ENCODE measurements at places on chromosomes 11 and 22.

- DNase-seq, result no peak
Measured at GRCh38 chr11:75346912-75347647, 4.4 kb downstream of the ARRB1 start.

DNA sequence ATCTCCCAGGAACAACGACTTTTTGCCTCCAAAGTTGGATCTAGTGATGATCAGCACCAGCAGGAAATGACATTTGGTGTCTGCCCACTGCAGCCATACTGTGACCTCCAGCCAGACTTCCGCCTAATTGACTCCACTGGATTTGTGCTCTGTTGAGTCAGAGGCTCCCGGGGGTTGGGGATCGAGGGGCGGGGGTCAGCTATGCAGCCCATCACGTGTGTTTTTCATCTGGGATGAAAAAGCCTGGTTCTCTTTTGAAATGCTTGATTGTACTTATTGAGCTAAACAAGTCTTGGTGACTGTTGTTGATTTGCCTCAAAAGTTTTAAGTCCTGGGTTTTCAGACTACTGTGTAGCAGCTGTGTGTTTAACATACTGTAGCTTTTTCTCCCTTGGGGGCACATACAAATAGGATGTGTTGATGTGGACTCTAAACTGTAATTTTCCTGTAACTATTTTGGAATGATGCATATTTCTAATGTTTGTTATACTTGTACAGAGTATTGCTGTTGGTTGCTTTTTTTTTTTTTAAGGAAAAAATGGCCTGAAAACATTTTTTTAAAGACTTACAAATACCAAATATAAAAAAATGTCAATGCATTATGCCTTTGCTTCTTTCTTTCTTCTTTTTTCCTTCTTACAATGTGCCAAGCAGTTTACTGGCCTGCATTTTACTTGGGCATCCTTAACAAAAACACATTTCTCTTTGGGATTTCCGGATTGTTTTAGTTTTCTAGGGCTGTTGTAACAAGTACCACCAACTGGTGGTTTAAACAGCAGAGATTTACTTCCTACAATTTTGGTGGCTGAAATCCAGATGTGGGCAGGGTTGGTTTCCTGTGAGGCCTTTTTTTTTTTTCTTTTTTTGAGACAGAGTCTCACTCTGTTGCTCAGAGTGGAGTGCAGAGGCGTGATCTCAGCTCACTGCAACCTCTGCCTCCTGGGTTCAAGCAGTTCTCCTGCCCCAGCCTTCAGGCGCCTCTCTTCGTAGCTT lies 46.1 kb upstream of the OR4B1 start:
- DNase-seq, result no peak

DNA sequence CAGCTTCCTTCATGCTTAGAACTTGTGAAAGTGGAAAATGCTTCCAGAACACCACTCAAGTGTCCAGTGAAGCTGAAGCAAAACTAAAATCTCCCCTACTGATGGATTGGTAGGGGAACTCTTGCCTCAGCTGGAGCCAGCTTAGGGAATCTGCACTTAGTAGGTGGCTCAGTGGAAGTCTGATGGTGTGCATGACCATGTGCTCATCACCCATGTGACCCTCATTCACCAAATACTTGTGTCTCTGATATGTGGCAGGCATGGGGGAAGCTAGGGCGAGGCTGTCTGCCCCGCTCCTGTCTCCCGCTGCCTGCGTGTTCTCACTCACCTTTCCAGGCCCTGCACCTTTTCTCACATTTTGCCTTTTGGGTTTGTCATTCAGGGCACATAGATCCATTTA lies 7.2 kb downstream of the TEAD1 start:
- no peak for DNase-seq

- DNase-seq, result no peak
Measured at GRCh38 chr11:46661836-46662235, 38.6 kb downstream of the ARHGAP1 start.

DNA sequence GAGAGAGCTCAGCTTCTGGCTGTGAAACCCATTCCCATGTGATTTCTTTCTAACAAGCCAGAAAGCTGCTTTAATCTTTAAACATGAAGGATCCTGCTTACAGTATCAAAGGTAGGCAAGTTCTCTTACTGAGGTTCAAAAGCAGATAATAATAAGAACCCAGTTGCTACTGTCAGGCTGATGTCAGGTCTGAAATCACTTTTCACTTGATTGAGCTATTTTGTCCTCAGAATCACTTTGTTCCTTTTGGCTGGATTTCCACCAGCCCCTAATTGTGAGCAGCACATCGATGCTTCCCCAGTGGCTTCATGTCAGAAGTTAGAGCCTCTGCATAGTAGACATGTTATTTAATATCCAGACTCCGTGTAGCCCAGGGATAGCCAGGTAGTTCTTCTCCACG lies 55.8 kb upstream of the CEP295 start:
- no peak for DNase-seq

DNA sequence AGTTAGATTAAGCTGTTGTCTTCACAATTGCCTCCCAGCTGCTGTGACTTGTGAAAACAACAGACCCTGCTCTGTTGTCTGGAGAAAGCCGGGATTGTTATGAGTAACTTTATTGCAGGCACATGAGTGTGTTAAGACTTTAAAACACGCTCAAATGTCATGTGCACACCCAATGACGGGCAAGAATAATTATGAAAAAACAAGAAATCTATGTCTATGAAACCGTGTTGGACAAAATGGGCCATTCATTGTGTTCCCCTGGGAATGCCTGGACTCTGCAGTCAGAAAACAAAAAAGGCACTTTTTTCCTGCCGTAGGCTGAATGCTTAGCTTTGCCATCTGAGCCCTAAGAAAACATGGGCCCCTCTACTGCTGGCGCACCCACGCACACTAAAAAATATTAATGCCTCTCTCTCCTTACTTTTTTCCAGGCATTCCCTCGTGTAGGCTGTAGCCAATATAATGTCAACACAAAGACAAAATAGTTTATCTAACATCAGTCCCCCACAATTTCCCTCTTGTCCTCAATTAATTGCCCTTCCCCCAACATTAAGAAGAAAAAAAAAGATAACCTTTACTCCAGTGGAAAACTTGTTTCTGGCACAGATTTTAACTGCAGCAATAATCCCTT lies 207.9 kb downstream of the SOX6 start:
- DNase-seq, result no peak

GRCh38 chr11:44324749-44325525 lies 15.0 kb upstream of the ALX4 start:
- DNase-seq, result no peak

GRCh38 chr22:20094197-20094807 lies 14.3 kb downstream of the DGCR8 start:
- no peak for DNase-seq

DNA sequence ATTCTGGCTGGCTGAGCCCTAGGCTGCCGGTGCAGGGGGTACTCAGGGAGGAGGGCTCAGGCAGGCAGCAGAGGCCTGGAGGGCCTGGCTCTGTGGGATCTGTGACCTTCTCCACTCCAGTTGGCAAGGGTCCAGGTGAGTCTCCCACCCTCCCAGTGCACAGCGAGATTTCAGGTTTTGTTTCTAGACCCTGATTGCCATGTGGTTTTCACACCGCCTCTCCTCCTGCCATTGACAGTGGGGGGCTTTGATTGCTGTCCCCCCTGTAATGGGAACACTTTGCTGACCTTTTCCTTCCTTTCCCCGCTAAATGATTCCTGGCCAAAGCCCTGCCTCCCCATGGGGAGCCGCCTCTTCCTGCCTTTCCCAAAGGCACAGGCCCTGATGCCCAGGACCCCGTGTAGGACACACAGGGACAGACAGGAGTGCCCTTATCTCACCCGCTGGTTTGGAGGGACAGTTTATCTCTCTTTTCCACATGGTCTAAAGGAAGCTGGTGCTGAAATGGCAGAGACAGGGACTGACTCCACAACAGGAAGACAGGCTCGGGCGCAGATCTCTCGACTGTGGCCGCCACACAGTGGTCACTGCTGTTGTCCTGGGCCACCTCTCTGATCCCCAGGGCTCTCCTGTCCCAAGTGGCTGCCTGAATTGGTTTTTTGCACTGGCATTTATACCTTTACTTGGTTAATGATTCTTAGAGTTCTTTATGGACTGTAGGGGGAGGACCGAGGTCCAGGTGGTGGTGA lies 43.4 kb downstream of the BCR start:
- no peak for DNase-seq

DNA sequence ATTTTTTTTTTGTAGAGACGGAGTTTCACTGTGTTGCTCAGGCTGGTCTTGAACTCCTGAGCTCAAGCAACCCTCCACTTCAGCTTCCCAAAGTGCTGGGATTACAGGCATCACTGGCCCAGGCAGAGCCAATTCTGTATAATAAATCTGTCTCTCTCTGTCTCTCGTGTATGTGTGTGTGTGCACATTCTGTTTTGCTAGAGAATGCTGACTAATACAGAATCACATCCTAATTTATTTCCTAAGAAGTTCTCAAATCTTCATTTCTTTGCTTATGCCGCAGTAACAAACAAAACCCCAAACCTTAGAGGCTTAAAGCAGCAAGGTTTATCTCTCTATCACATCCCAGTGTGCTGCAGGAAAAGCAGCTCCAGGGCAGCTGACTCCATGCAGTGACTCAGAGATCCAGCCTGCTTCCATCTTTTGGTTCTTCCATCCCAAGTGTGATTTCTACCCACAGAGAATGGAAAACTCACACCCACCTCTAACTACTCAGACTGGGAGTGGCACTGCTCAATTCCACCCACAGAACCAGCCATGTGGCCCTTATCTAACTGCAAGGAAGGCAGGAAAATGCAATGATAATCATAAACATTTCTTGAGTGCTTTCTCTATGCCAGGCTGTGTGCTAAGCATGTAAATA lies 35.1 kb upstream of the LRRC10B start:
- DNase-seq, result no peak

- DNase-seq, result no peak
Measured at GRCh38 chr11:93942176-93942575, 79.0 kb upstream of the HEPHL1 start.

GRCh38 chr11:68022531-68022930 lies 8.0 kb upstream of the NDUFS8 start:
- DNase-seq, result no peak

GRCh38 chr11:6682591-6682935 lies 577 bp downstream of the MRPL17 start:
- DNase-seq, result no peak

GRCh38 chr22:33831207-33831606 lies 89.1 kb downstream of the LARGE1 start:
- DNase-seq, result no peak

DNA sequence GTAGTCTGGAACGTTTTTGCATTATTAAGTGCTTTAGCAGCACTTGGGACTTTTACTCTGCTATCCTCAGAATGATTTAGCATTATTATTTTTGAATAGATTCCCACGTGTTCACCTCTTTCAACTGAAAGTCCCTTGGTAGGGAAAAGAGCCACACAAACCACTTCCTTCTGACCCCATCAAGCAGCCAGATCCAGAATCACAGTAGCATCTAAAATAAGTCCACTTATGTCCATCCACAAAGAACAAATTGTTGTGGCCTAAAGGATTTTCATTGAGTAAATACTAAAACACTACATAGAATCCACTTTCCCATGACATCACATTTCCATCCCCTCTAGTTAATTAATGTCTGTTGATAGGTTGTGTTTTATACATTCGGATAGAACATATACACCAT lies 381.7 kb downstream of the AASDHPPT start:
- no peak for DNase-seq

- DNase-seq, result no peak
Measured at GRCh38 chr11:3002871-3003270, 10.7 kb upstream of the NAP1L4 start.

DNA sequence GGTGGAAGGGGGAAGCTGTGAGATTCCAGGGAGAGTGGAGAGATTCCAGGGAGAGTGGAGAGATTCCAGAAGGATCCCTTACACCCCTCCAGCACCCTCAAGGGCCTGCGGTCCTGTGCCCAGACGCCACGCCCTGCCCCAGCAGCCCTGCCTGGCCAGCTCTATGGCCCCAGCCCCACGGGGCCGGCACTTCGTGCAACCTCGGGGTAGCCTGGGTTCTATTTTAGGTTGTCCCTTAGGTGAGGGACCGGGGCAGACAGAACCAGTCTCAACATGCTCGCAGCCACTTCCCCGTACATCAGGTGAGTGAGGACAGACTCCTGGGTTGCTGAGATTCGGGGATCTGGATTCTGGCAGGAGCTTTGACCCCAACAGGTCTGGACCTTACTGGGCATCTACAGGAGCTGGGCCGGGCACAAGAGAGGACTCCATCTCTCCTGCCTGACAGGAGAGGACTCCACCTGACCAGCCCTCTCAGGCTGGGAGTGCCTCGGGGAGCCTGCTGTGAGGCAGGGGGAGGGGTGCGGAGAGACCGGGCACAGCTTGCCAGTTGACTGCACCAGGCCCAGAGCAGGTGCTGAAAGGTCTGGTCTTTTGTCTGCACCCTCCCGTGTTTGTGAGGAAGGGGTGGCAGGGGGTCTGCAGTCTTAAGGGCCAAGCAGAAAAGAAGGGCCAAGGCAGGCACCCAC lies 8.5 kb upstream of the ADORA2A start:
- no peak for DNase-seq

- DNase-seq, result no peak
Measured at GRCh38 chr11:115819014-115819413, 314.8 kb upstream of the CADM1 start.

DNA sequence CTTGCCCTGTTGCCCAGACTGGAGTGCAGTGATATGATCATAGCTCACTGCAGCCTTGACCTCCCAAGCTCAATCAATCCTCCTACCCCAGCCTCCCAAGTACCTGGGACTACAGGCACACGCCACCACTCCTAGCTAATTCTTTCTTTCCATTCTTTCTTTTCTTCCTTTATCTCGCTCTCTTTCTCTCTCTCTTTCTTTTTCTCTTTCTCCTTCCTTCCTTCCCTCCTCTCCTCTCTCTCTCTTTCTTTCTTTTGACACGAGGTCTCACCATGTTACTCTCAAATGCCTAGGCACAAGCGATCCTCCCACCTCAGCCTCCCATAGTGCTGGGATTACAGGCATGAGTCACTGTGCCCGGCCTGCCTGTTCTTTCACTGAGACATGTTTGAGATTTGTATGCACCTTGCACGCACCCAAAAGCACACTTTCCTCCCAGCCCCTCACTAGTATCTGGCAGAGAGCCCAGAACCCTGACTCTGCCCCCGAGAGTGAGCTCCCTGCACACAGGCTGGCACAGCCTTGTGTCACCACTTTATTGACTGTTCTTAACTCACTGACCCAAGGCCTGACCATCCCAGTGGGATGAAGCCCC lies 56.8 kb downstream of the CD6 start:
- no peak for DNase-seq

DNA sequence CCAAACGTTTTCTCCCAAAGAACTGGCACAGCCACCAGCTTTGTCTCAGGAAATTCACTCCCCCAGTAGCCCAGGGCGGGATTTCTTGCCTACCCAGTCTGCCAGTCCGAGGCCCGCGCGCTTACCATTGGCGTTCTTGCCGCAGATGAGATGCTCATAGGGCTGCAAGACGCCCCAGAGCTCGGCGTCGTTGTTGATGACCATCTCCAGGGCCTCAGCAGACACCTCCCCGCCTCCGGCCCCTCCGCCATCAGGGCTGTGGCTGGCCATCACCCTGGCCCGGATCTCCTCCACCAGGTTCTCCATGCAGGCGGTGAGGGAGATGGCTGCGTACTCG lies 1.3 kb downstream of the ABTB2 start:
- DNase-seq, result no peak

DNA sequence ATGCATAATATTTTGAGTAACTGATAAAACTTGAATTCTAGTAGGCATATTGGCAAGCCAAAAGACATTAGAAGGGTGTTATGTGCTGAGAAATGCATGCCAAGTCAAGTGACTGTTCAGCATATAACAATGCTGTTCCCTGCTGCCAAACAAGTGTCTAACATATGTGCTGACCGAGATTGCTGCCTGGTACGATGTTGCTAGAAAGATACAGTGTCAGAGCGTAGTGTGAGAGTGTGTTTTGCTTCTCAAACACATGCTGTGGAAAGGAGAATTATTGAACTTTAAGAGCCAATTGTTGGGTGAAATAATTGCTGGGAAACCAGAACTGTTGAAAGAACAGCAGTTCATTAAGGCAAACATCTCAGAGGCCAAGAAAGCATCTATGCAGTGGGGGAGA lies 71.3 kb upstream of the GRIA4 start:
- no peak for DNase-seq
